Activated CD4-positive, alpha-beta T cell treated with anti-CD3 and anti-CD28 coated beads for 48 hours (primary cell): ENCODE measurements at places on chromosomes 13 and 19.

DNA sequence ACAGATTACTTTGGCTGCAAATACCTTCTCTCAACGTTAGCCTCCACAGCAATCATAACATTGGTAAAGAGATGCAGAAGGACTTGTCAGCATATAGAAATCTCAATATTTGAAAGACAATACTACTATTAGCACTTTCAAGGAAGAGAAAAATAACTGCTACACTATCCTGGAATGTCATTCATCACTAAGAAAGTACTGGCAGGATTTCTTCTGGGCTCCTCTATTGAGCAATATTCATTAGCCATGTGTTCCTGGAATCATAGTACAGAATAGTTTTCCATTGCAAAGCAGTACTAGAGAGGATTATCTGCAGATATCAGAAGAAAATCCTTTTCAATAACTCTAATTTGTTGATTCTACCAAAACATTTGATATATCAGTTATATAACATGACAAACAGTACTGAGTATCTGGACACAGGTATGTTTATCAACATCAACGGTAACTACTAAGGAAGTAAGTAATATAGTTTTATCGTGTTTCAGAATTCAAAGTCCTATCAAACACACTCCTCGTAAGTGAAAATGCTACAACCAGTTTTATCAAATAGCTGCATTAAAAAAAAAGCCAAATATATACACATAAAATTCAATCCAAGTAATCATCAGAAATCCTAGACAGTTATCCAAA lies 27.3 kb downstream of the INTS6 start:
- no peak for DNase-seq

GRCh38 chr13:67736646-67737420 lies 506.7 kb upstream of the PCDH9 start:
- no peak for DNase-seq

DNA sequence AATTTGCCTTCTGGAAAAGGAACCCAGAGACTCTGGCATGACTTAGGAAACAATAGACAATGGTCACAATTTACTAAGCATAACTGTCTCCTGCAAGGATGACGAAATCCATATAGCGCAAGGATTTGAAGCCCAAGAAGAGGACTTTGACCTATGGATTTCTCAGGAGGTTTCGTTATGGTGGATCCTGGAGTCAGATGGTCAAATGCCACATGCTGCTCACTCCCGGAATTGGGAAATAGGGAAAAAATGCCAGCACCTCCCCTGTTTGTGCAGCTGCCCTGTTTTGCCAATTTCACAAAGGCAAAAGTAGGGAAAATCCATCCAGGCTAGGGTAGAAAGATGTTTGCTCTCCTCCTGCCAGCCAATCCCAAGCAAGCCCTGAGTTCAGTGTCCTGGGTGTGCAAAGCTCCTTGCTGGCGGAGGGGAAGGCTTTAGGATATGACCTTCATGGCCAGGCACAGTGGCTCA lies 23.4 kb downstream of the RDH8 start:
- DNase-seq, result no peak

DNA sequence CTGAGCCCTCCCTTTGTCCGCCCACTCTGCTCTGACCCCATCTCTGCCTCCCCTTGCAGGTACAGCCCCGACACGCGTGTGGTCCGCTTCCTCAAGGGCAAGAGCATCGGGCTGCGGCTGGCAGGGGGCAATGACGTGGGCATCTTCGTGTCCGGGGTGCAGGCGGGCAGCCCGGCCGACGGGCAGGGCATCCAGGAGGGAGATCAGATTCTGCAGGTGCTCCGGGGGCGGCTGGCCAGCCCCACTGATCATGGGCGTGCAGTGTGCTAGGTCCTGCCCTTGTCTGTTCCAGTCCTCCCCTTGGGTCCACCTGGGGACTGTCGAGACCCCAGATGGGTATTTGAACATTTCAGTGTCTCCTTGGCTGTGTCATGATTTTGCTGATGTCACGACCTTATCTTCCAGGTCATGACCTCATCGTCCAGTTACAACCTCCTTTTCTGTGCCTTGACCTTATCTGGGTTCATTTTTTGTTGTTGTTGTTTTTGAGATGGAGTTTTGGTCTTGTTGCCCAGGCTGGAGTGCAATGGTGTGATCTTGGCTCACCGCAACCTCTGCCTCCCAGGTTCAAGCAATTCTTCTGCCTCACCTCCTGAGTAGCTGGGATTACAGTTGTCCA lies 25.3 kb downstream of the APBA3 start:
- DNase-seq, result no peak
